ENCODE measurements at places on chromosomes 11 and 22.
A peak's percentile ranks its signal among the peaks of the same experiment; 100 is the strongest.

DNA sequence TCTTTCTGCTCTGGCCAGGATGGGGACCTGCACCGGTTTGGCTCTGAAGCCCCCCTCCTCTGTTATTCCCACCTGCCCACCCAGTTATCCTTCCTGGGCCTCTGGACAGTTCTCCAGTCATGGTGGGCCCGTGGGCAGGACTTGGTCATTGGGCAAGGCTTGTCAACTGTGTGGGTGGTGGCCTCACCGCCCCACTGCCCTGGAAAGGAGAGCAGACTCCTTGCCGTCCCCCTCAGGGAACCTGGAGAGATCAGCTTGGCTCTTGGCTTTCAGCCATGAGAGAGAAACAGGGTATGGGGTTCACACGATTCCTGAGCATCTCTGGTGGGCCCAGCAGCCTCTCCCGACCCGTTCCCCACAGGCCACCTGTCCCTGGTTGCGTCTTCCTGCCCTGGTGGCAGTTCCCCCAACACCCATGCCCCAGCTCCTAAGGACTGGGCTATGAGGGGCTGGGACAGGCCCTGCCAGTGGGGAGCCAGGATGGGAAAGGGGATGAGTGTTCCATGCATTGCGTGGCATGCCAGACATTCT lies 92.3 kb downstream of the MORC2 start:
- DNase-seq = no peak

DNA sequence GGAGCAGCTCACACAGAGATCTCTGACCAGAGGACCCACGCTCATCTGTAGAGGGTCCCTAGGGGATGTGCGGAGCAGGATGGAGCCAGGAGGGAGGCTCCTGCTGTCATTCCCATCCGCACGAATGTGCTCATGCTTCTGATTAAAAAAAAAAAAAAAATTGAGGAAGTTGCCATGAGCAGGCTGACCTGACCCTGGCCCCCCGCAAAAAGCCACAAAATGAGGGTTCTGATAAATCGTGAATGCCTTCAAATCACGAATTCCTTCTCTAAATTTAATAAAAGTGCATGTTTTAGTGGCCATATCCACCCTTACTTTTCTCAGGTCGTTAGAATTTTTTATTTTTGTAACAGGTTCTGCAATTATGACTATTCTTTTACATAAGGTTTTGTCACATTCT lies 378.2 kb downstream of the OPCML start:
- DNase-seq = no peak

DNA sequence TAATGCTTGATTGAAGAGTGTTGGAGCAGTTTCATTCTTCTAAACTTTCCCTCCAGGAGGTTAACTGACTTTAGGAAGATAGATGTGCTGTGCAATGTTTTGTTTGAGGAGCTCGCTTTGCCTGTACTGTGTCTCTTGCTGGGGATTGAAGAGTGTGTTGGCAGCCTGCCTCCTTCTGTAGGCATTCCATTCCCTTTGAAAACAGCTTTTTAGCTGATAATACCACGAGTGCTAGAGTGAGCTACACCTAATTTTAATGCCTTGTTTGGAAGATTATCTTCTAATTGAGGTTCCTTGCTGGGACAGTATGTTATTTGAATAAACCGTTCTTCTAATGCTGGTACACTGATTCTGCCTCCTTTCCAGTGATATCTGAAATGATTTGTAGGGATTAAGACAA lies 7.2 kb downstream of the DDX10 start:
- DNase-seq = no peak

DNA sequence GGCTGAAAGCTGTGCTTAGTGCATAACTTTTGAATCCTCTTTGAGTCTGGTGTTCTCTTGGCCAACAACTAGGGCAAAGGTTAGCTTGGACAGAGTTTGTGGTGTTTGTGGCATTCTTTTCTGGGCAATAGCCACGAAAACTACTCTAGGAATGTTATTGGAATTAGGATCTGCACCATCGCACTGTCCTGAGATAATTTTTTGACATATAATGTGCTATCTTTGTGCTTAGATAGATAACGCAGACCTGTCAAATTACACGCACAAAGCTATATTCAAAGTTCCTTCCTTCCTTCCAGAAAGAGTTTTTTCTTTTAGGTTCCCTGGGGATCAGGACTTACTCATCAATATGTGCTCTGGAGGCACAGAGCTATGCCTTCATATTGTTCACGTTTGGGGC lies 166.8 kb upstream of the MTMR2 start:
- no peak for DNase-seq

- no peak for DNase-seq
These were observed 6.3 kb upstream of the ZC3H12C start for GRCh38 chr11:110086892-110087309.

DNA sequence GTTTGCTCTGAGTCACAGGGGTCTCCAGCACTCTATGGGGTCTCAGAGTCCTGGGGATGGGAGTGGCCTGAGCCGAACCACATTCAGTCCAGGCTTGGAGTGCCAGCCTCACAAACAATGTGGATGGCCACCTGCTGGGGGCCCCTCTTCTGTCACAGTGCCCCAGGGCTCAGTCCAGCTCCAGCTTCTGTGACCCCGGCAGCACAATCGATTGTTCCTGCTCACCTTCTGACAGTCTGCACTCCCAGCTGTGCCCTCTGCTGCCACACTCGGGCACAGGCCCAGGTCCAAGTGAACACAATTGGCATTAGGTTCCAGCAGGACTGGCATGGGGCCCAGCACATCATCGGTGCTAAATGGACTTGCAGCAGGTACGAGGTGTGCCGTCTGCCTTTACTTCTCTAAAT lies 84.8 kb downstream of the TP53I11 start:
- DNase-seq = no peak

- DNase-seq = no peak
These were observed 13.8 kb downstream of the FLI1 start for GRCh38 chr11:128707681-128708080.

DNA sequence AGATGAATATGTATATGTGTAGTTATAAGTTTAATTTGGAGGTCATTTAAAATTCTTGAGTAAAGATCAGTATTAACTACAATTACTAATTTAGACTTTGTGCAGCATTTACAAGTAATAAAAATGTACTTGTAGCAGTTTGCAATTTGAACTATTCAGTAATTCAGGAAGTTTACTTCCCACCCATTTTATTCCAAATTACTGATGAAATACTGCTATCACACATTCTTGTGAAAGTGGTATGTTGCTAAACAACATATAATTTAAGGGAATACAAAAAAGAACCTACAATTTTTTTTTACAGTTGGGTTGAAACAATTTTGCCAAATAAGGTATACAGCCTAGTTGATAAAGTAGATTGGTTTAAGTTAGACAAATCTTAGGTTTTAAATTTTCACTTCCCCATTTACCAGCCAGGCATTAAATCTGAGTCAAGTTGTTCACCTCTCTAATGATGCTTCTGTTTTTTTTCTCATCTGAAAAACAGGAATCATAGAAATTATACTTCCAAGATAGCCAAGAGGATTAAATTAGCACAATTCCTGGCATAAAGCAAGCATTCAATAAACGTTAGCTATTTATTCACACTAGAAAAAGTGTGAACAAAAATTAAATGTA lies 45.3 kb downstream of the ZBTB44 start:
- no peak for DNase-seq

DNA sequence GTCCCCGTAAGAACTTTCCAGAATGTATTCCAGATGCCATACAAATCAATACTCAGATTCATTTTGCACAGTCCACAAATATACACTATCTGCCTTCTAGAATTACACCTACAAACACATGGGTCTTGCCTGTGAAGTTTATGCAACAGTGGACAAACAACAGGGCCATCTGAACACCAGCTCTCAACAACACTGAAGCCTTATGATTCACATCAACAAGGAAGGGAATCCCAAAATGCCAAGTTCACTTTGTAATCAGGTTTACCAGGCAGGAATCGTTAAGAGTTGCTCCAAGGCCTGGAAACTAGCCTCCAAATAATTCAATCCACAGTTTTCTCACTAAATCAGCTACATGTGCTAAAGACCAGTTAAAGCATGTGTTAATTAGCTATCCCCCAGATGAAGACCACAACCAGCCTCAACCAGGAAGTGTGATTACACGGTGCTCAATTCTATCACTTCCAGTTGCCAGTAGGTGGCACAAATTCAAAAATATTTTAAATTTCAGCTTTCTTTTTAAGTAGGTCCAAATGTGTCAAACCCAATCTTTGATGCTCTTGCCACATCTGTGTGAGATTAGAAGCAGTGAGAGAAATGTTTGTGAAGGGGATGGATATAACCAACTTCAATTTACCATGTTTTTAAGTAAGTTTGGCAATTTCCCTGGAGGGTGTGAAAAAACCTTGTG lies 139.1 kb upstream of the BDNF start:
- DNase-seq = no peak

DNA sequence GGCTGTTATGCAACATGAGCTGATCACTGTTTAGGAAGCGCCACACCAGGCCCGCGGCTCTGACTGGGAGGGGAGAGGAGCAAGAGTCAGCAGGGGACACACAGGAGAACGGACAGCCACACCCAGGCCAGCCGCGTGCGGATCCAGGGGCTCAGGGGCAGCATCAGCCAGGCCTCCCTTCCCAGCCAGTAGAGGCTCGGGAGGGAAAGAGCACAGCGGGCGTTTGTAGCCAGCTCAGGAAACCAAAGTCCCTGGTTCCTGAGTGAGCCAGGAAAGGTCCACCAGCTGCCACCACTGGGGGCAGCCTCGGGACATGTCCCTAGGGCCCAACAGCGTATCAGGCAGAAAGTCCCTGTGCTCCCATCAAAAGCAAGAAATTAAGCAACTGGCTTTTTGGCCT lies 71.8 kb upstream of the PITPNB start:
- DNase-seq = no peak

DNA sequence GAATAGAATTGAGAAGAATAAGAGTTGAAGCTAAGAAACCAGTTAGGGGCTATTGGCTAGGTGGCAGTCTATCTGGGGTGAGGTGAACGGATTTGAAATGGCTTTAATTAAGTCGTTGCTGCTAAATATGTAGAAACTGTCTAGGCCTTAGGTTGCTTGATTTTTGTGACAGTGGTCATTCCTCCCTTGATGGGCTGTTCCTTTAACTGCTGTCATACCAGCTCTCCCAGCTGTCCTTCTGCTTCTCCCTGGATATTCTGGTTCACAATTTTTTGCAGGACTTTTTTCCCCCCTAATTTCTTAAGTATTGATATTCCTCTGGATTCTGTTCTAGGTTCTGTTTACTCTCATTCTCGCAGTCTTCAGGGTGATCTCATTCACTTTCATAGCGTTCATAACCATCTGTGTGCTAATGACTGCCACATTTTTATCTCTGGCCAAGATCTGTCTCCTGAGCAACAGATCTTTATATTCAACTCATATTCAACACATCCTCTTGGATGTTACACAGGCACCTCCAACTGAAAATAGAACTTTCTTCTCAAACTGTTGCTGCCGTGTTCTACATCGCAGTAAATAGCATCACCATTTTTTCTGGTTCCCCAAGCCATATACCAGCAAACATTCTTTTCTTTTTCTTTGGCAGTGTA lies 134.1 kb downstream of the UVRAG start:
- no peak for DNase-seq

- DNase-seq = no peak
These were observed 57.8 kb upstream of the APOA1 start for GRCh38 chr11:116895048-116895757.

DNA sequence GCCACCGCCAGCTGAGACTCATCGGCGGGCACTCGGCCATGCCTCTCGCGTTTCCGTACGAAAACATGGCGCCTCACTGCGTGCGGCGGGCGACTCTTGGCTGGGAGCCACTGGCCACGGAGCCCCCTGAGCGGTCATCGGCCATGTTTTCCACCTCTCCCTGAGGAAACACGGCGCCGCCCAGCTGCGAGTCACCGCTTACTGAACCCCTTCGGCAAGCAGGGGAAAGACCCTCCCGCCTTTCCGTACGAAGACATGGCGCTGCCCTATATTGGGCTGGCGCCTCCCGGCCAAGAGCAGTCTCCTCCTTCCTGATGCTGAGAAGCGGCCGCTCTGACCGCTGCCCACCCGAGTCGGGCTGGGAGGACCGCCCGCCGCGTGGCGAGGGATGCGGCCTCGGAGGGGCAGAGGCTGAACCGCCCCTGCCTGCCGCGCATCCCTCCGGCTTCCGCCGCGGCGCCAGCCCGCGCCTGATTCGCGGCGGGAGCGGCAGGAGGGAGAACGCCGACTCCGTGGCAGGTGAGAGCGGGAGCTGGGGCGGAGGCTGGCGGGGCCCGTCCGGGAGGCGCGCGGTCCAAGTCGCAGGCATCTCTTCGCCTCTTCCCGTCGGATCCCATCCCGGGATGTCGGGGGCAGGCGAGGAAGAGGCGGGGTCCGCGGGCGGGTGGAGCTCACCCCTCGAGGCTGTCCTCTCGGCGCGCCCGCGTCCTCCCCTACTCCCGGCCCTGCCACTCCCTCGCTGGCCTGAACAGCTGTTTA lies at the start of gene TCP11L1:
TCP11L1 (plus strand) TSS at position 299 of the 759 bp plus-strand sequence. CDS start 4,202 bp downstream, outside the sequence.
- peak; percentile 32 for DNase-seq

DNA sequence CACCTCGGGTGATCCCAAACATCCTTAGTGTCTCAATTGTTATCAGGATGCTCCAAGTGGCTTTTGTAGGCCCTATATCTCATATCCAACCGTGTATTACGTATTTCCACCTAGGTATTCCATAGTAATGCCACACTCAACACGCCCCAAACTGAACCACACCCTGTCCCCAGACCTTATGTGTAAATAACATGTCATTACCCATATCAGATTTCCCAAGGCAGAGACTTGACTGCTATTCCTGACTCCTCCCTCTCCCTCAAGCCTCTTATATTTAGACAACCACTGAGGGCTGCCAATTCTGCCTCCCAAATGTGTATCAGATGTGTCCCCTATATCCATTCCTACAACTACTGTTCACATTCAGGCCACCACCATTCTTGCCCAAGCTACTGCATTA lies 132.8 kb upstream of the NCAM1 start:
- no peak for DNase-seq

GRCh38 chr11:47603295-47603694 lies 9.1 kb upstream of the C1QTNF4 start:
- no peak for DNase-seq

DNA sequence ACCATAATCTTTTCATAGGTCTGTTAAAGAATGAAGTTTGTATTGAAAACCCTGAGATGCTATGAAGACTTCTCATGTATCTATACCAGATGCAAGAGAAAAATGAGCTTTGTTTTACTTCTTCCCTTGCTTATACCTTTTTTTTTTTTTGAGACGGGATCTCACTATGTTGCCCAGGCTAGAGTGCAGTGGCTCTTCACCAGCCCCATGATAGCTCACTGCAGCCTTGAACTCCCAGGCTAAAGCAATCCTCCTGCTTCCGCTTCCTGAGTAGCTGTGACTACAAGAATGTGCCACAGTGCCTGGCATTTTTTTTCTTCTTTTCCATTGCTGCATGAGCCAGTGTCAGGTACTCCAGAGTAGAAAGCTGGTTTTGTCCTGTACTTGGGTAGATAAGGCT lies 10.8 kb downstream of the CEP295 start:
- no peak for DNase-seq

- DNase-seq = no peak
These were observed 46.6 kb upstream of the LIN7C start for GRCh38 chr11:27553186-27553585.

GRCh38 chr11:114257621-114258558 lies 38.3 kb upstream of the NNMT start:
- DNase-seq = no peak

DNA sequence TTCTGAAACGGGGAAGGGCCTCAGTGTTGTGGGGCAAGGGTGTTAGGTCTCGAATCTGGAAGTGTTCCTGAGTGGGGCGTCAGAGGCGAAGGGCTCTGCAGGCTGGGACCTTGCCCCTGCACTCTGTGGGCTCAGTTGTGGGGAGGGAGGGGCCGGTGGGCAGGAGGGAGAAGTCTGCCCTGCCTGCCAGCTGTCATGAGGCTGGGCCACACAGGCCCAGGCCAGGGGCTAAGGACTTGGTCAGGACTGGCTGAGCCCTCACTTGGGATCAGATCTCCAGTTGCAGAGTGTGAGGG lies at the start of gene CRACR2B:
CRACR2B (plus strand) TSS at position 23 of the 296 bp plus-strand sequence. CDS start 689 bp downstream, outside the sequence.
- DNase-seq = no peak

- DNase-seq = no peak
These were observed 497 bp upstream of the SYT12 start for GRCh38 chr11:67022341-67022933.

Data from stimulated activated CD8-positive, alpha-beta memory T cell treated with anti-CD3 and anti-CD28 coated beads, Interleukin-15, amount 100 ng/mL, for 48 hours (primary cell).